ENCODE measurements at places on chromosomes 2 and 18.
A peak's percentile ranks its signal among the peaks of the same experiment; 100 is the strongest.

DNA sequence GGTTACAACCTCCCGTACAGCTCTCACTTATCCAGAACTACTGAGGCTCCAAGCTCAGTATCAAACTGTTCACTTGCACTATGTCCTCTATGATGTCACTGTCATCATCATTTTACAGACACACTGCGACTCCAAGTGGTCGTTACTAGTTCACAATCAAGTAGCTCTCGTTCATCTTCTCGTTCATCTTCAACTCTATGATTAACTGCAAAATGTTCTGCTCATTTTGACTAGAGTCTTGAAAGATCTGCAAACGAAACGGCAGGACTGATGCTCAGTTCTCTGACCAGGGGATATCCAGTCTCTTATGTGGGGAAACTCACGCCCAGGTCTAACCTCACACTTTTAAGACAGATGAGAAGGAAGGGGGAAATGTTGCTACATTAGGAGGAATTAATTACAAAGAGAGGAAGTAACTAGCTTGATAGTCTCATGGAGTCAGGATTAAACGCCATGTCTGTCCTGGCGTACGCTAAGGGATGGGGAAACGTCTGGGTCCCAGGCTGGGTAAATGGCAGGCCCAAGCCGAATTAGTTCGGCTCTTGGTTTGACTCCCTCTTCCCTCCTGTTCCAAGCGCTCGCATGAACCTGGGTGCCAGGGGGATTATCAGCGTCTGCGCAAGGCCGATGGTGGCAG, 794 bp upstream of the CHCHD5 start:
- ATAC-seq = no peak

- no peak for ATAC-seq
Measured at GRCh38 chr2:109085912-109086742, 42.9 kb upstream of the SH3RF3 start.

DNA sequence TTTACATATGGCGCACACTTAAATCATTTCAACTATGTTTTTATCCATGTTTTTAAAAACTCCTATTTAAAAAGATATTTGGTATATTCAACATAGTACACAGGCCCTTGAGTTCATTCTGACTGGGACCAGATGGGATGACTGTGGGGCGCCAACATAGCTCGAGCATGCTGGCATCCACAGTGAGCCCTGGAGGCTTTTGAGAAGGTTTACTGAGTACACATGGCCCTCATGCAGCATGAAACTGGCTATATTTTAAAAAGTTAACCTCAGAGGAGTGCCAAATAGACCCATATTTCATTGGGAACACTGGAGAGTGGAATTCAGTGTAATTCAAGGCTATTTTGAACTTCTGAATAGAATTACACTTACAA, 83.6 kb downstream of the CCDC85A start:
- no peak for ATAC-seq

- no peak for ATAC-seq
Measured at GRCh38 chr18:25145731-25146511, 206.0 kb downstream of the ZNF521 start.

GRCh38 chr2:173963323-173963816, 1.8 kb downstream of the SP3 start:
- ATAC-seq = peak; percentile 0

- ATAC-seq = no peak
Measured at GRCh38 chr2:118593257-118593656, 254.2 kb downstream of the EN1 start.

GRCh38 chr2:214995926-214996670, 142.3 kb downstream of the ABCA12 start:
- ATAC-seq = no peak

DNA sequence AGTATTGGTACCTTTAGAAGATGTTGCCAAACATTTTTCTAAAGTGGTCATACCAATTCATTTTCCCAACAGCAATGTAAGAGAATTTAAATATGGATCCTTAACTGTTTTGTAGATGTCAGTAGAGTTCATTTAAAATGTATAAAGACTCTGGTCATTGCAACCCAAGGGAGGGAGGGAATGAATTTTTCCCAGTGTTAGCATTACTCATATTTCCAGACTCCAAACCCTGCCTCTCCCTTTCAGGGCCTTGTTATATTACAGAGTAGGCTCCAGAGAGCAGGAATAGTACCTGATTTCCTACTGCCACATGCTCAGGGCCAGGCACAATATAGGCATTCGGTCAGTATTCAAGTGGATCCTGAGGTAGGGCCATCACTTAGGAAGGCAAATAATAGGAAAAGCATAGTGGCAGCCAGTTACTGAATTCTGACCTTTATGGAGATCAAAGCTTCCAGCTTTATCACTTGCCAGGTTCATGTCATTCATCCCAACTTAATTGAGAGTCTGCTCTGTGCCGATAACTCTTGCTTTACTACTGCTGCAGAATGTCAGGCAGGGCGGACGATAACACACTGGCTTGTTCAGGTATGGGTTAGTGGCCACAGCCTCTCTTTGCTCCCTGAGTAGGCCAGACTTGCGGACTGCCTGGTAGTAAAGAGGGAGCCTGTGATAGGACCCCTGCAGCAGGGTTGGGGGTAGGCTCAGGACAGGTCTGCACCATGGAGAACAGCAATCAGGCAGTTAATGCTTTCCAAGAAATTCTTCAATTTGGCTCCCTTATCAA, 75.3 kb downstream of the OSBPL6 start:
- ATAC-seq = no peak

DNA sequence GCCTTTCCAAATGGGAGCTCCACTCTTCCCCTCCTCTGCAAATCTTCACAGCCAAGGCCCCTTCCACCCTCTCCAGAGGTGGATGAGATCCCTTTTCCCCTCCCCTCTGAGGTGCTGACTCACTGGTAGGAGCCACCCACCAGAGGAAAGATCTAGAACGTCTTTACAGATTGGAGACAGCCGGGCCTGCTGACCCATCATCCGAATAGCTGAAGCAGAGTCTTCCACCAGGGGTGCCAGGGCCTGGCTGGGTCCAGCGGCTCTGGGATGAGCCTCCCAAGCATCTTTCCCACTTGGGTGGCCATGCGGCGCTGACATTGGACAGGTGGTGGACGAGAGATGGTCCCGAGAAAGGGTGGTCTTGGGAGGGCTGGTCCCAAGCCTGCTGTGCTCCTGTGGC, 9.0 kb downstream of the ERFE start:
- peak; percentile 39 for ATAC-seq
